ENCODE measurements at places on chromosomes 5 and 9. TPM values are rescaled to one million over a fixed set of nuclear protein-coding genes. Genes with fewer than 3 reads are reported as not detected.

LAMC3 gene
- not detected for polyA plus RNA-seq

CKMT2 gene
- polyA plus RNA-seq, result not detected

STPG3 gene
- not detected for polyA plus RNA-seq

TOR4A gene
- 1.8 TPM for polyA plus RNA-seq

CYSRT1 gene
- polyA plus RNA-seq, result 0.32 TPM

LCN10 gene
- 0.22 TPM for polyA plus RNA-seq
